ENCODE measurements at places on chromosomes 2 and 18. TPM values are rescaled to one million over a fixed set of nuclear protein-coding genes. Genes with fewer than 3 reads are reported as not detected.

DNA sequence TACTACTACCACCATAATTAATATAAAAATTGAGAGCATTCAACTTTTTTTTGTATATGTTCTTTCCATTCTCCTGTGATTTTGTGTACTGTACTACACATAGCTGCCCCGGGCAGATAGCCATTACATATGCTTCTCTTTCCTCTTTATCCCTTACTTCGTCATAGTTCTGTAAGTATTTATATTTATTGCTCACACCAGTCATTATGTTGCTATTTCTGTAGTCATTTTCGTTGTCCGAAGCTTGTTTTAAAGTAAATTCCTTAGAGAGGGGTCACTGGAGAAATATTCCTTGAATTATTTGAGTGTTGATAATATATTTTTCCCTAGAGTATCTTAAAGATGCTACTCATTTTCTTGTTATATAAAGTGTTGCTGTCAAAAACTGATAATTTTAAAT, 144.0 kb downstream of the CLIP4 start:
- DNase-seq: no peak

DNA sequence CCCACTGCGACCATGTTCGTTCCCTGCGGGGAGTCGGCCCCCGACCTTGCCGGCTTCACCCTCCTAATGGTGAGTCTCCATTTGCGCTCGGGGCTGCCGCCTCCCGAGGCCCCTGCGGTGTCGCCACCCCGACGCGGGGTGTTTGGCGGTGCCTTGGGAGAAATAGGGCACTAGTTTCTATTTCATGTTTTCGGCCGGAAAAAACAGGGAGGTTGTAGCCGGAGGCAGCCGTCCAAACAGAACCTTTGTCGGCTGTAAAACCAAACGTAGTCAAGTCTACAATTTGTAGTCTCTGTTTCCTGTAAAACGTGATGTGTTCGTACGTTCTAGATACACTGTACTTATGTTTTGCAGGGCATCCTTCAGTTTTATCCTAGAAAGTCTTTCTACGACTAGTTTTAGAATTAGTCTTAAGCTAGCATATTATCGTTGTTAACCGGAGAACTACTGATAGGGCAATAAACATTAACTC, 290 bp downstream of the PSMG2 start:
- no peak for DNase-seq

- peak; percentile 90 for DNase-seq
Measured at GRCh38 chr2:178450524-178450773, 526 bp downstream of the PRKRA start.

DNA sequence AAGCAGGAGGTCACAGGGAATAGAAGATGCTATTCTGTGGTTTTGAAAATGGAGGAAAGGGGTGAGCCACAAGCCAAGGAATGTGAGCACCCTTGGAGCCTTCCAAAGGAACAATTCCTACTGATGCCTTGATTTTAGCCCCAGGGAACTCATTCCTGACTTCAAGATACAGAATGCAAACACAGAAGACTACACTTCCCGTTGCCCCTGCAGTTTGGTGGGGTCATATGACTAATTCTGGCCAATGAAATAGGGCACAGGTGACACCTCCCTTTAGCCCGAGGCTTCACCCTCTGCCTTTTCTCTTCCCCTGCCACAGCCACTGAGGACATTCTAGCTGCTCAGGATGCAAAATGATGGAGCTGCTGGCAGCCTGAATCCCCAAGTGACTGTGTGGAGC, 126.1 kb downstream of the INHBB start:
- no peak for DNase-seq

GRCh38 chr2:126942427-126943203, 43.9 kb downstream of the TEX51 start:
- peak; percentile 17 for DNase-seq

DNA sequence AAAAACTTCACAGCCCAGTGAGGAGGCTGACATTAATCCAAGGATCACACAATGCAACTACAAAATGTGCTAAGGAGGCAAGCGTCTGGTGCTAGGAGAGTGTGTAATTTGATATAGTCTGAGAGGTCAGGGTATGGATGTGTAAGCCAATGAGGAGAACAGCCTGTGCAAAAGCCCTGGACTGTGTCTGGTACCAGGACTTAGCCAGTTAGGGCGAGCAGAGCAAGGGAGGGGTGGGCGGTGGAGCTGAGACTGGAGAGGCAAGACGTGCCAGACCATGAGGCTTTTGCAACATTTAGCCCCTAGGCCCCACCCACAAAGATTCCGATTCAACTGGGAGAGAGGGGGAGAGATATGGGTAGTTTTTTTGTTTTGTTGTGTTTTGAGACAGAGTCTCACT, 33.5 kb upstream of the SPRED2 start:
- DNase-seq: no peak

DNA sequence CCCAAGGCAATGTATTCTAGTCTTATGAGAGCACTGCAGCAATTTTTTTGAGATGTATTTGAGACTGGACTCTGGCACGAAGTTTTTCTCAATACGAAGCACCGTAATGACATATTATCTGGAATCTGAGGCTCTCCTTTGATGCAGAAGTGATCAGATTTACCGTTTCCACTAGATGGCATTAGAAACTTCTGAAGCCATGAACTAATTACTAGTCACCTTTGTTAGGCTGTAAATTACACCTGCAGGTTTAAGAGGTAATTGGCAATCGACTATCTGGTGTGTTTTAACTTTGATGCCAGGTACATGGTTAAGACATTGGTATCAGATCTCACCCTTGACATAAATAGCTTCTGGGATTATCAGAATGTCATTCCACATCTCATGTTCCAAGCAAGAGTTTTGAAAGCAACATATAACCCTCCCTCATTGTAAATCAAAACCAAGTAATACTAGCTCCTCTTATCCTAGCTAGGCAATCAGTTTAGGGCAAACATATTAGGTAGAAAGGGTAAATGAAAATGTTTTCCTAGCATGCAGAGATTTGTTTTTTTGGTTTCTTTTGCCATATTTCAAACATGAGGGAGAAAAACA, 254.6 kb upstream of the SPRED2 start:
- DNase-seq: no peak

- DNase-seq: no peak
Measured at GRCh38 chr2:218244665-218245064, 16.1 kb upstream of the GPBAR1 start.

GRCh38 chr18:75208155-75208835, 644 bp downstream of the PTGR3 start:
- DNase-seq: peak; percentile 62

Gene LOXL3
- 22.4 TPM for total RNA-seq

Gene RGPD6
- 15.3 TPM for total RNA-seq

Gene EMILIN1
- 2.9 TPM for total RNA-seq

Gene MC4R
- total RNA-seq: not detected

Gene BOLL
- total RNA-seq: not detected

Gene SERPINB11
- not detected for total RNA-seq

Gene UGT1A3
- total RNA-seq: not detected
